ENCODE measurements at places on chromosomes 16 and 17.

GRCh38 chr17:14203388-14203787 lies 33.3 kb downstream of the CDRT15 start:
- no peak for DNase-seq

DNA sequence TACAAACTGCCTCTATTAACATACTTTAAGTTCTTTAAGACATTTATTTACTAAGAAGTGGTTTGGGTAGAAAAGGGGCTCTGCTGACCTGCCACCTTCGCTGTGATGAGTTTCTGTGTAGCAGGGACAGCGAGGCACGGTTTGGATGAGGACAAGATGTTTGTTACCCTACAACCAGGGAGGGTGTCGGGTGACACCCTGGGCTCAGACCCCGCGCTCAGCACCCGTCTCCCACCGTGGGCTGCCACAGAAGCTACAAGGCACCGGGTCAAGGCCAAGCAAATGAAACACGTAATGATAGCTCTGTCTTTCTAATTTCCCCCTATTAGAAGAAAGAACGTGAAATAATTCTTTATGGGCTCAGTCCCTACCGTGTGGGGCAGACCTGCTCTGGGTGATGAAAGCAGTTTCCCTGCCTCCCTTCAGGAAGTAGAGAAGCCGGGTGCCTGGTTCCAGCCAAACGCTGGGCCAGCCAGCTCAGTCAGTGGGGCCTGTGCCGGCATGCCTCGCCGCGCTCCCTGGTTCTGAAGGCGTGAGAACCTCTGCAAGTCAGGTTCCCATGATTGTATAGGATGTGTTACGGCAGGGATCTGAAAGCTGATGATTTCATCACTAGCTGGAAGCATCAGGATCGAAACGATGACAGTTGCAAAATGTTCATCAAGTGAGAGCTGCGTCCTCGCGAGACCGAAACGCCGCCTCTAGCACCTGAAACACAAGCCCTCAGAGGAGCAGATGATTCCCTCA lies 3.9 kb downstream of the ZNF750 start:
- DNase-seq: no peak

DNA sequence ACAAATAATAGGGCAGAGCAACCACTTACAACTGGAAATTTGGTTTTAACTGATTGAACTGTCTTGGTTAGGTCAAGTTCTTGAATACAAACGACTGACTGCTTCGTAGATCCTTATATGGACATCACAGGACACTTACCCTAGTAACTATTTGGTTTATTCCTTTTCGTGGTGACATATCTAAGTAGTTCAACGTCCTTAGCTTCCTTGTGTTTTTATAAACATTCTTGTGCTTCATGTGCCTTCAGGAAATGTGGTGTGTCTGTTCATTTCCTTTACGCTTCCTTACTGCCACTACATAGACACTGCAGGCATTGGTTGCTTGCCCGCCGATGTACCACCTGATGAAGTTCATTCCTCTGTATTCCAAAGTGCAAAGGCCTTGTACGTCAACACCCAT lies 59.3 kb downstream of the USP10 start:
- DNase-seq: no peak

DNA sequence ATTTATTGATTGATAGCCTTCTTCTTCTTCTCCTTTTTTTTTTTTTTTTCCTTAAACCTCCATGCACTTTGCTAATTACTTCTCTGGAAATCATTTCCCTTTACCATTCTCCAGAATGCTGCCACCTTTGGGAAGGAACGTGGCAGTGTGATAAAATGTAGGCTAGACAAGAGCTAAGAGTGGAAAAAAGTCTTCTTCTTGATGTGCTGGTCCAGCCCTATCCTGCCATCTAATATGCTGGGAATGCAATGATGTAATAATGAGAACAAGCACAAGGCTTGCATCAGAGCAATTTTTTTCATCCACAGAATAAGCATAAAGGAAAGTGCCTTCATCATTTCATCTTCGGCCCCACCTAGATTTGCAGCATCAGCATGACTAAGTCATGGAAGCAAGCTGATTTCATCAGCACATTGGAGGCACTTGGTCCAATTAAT lies 128.7 kb upstream of the ZFHX3 start:
- DNase-seq: no peak

Data from GM12892 (cell line).